T-cell (primary cell): ENCODE measurements at places on chromosomes 5 and 9.

DNA sequence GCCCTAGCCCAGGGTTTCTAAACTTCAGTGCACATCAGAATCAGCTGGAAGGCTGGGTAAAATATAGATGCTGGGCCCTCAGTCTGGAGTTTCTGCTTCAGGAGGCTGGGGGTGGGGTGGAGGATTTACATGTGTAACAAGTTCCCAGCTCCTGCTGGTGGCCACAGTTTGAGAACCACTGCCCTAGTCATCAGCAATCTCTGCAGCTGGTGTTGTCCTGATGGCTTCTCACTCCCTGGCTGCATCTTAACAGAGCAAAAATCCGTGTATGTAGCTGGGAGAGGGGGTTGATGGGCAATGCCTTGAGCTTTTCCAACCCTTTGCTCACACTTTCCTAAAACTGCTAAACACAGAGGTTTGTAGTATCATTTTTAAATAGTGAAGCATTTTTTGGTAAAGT is 186.0 kb upstream of the KLF9 start:
- DNase-seq: no peak

DNA sequence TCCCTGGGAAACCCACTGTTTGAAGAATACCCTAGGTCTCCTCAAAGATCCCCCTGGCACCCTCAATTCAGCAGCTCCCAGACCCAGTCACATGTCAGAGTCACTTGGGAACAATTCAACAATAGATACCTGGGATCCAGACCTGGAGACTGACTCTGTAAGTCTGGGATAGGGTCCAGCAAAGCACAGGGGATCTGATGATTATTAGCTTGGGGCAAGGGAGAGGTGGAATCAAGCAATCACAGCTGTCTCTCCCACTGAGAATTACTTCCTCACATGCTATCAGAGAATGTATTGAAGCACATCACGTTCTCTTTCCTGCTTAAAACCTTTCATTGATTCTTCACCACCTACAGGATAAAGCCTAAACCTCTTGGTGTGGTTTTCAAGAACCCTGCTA is 5.9 kb downstream of the FAM193B start:
- DNase-seq: no peak

DNA sequence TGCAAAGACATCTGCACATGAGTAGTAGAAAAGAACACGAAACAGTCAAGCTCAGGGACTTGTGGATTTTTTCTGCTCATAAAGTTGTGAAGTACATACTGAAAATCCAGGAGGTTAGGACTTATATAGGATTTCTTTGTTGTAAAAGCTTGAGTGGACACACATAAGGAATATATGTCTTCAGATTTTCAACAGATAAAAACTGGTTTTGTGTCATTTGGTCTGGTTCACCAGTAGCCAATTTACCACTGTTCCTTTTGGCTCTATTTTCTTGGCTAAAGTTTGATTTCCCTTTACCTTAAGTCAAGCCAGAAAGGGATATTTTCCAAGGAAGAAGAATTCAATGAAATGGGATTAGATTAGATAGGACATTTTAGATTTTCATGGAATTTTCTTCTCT is 204.3 kb downstream of the NR3C1 start:
- no peak for DNase-seq

DNA sequence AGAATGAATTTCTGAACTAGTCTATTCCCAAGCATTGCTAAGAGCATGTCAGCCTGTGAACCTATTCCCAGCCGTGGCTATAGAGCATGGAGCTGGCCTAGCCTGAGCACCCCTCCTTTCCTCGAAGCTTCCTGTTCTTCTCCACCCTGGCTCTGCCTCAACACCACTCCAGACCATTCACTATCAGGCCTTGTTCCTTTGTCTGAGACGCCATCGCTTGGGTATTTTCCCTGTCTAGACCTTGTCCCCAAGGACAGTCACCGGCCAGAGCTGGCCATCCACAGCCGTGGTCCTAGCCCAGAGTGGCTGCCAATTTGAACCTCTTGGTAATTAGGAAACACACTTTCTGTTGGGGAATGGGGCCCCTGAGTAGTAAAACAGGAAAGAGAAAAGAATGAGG is 105.8 kb downstream of the LIFR start:
- no peak for DNase-seq
